ENCODE measurements at places on chromosomes 11 and 22.

GRCh38 chr11:46616551-46617133 lies 385 bp downstream of the HARBI1 start:
- peak; percentile 27 for DNase-seq

DNA sequence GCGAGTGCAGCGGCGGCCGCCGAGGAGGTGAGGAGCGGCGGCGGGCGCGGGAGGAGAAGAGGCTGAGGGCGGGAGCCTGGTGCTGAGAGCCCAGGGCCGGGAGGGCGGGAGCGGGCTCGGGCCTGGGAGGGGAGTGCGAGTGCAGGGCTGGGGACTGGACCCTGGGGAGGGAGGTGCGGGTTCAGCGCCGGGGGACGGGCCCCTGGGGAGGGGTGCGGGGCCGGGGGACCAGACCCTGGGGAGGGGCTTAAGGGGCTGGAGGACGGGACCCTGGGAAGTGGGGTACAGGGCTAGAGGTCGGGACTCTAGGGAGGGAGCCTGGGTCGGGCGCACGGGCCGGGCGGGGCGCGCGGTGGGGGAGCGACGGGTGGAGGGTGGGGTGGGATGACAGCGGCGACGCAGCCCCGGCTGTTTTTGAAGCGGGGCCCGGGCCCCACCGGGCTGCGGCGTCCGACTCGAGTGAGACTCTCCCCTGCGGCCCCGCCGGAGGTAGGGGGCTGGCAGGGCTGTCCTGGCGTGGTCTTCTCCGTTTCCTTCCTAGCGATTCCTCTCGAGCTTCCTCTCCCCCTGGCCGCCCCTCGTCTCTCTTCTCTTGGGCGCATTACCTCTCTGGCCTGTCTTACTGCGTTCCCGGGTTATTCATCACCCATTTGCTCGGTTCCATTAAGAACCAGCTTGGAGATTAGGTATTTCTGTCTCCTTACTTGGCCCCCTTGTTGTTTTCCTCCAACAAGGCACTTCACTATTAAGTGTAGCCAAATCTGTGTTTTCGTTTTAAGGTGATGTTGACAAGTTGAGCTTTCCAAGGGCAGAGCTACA lies 754 bp downstream of the NUP50 start:
- DNase-seq = no peak

DNA sequence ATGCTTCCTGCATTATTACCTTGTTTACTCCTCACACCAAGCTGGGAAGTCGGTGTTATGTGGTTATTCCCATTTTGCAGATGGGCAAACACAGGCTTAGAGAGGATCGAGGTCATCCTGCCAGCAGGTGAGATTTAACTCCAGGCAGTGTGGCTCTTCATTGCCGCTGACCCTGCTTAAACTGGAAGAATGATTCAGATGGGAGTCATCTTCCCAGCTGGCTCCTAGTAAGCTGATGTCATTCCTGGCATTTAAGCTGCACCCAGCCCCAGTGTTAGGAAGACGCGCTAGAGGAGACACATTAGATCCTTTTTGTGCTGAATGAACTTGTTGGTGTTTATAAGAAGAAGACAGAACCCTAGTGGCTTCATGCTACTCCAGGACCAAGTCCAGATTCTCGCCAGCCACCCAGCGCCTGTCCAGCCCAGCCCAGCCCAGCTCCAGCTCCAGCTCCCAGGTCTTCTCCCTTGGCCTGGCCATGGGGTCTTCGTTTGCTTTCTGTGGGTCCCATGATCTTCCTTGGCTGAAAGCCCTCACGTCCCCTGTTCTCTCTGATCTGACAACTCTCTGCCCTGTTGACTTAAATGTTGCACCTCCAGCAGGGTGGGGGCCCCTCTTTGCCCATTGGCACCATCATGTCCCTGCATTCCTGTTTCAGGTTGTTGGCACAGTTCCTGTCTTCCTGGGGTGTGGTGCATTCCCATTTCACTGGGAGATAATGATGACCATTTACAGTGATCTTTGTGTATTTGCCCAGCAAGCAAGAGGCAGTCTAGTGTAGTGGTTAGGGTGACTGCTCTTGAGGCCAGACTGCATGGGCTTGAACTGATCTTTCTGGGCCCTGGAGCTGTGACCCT lies 13.6 kb downstream of the PARVB start:
- no peak for DNase-seq

- DNase-seq = no peak
Measured at GRCh38 chr22:31278626-31279326, 13.5 kb downstream of the PIK3IP1 start.

DNA sequence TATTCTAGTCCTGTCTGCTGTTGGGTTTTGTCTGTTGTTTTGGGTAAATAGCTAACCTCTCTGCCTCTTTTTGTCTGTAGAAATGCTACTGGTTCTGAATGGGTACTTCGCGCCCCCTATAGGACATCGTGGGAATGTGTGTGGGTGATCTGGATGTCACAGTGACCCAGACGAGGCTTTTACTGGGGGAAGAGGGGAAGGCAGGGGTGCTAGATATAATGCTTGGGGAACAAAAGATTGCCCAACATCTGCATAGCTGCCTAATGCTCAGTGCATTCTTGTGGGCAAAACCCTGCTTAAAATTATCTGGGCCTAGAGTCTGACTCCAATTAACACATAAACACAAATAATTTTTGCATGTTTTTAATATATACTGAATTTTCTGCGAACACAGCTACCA lies 57.7 kb downstream of the BMAL1 start:
- DNase-seq = no peak

GRCh38 chr22:24809331-24809730 lies 3.3 kb downstream of the SGSM1 start:
- no peak for DNase-seq

- DNase-seq = no peak
Measured at GRCh38 chr22:41757502-41757901, 43.0 kb upstream of the CCDC134 start.

- DNase-seq = no peak
Measured at GRCh38 chr22:19507534-19507861, 16.7 kb downstream of the CLDN5 start.

- DNase-seq = no peak
Measured at GRCh38 chr11:84250834-84251613, 964.9 kb upstream of the CCDC90B start.

DNA sequence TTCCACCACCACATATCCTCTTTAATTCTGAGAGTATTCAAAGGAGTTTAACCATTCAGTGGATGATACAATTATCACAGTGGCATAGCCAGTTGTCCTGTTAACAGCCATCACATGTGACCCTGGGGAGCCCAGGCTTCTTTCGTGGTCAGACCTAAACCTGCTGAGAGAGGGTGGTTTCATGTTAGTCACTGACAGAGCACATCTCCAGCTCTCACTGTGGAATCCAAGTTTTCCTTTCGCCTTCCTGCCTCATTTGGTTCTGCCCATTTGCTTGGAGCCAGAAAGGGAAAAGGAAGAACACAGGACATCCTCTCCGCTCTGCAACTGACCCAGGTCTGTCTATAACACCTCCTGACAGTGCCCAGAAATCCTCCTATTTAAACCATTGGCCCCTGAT lies 60.4 kb downstream of the MCHR1 start:
- no peak for DNase-seq

- DNase-seq = no peak
Measured at GRCh38 chr11:46294365-46295309, 17.2 kb downstream of the CREB3L1 start.

GRCh38 chr22:19958083-19959042 lies 16.7 kb upstream of the TXNRD2 start:
- no peak for DNase-seq

DNA sequence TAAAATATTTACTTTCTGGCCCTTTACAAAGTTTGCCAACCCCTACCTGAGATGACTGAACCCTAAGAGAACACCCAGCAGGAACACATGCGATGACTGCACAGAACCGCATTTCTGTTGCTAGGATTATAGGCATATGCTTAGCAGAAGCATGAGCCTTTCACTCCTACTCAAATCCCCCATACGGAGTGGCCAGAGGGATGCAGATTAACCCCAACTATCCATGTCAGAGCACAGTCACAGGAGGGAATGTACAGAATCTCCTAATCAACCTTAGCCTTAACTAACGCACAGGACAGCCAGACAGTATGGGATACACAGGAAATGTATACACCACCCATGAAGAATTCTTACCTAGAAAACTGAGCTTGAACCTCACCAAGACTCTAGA lies 6.2 kb downstream of the HPS4 start:
- no peak for DNase-seq

DNA sequence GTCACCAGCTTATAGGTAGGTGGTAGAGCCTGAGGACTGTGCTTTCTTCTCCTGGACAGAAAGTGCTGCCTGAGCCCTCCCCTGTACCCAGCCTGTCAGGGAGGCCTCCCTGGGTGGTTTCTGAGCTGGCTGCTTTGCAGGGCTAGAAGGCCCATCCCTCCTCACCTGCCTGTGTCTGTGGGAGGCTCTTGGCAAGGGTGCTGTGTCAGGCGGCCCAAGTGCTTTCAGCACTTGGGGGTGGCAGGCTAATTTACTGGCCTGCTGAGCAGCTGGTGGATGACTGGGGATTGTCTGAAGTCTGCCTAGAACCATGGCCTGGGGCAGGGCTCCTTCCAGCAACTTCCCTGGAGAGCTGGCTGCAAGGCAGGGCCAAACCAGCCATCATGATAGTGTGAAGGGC lies 139.0 kb upstream of the NAV2 start:
- DNase-seq = peak; percentile 57

- no peak for DNase-seq
Measured at GRCh38 chr11:64048042-64048854, 12.5 kb downstream of the FLRT1 start.

DNA sequence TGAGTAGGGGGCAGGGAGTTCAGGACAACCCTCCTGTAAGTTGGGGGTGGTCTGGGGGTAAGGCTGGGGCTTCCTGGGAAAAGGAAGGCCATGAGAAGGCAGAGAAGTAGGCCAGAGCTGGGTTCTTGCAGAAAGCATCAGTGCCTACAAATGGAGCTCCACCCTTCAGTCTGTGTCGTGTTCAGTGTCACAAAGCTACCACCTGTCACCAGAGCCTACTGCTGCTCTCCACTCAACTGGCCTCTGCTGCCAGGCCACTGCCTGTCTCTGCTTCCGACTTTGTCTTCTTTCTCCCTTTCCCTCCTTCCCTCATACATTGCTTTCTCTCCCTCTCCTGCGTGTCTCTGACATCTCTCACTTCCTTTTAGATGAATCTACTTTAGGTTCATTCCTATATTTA lies 3.4 kb upstream of the WBP2NL start:
- DNase-seq = no peak

DNA sequence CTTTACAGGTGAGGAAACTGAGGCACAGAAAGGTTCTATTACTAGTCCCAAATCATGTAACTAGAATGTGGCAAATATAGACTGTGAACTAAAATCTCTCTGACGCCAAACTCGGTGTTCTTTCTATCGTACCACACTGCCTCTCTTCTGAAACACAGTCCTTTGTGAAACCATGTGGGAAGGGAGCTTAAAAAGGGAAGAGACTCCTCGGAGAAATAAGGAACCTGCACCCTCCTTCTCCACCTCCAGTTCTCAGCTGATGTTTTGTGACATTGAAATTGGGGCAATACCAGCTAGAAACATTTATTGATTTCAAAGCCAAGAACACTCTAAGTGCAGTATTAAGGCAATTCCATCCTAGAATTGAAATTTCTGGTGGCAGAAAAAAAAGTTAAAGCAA lies 76.4 kb upstream of the DRD2 start:
- no peak for DNase-seq

- DNase-seq = no peak
Measured at GRCh38 chr22:29633514-29634312, 30.3 kb downstream of the NF2 start.

GRCh38 chr22:28348613-28349609 lies 330.7 kb downstream of the TTC28 start:
- no peak for DNase-seq

DNA sequence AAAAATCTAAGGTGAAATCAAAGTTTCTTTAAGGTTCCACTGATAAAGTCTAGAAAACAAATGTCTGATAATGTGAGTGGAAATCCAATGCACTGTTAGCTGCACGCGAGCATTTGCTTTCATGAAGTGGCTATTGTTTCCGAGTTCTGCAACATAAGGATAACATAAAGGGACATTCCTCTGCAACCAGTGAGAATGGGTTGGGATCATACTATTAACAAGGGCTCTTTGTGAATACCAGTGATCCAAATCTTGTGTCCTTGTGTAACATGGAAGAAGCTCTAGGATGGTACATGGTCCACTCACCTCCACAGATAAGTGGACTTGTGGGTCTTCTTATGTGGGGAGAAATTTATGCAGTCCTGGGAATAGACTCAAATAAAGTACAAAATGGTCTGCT lies 24.6 kb downstream of the APIP start:
- no peak for DNase-seq

GRCh38 chr11:114914231-114915005 lies 236.1 kb downstream of the NXPE2 start:
- DNase-seq = no peak

- DNase-seq = no peak
Measured at GRCh38 chr11:17489751-17490150, 13.1 kb upstream of the ABCC8 start.

DNA sequence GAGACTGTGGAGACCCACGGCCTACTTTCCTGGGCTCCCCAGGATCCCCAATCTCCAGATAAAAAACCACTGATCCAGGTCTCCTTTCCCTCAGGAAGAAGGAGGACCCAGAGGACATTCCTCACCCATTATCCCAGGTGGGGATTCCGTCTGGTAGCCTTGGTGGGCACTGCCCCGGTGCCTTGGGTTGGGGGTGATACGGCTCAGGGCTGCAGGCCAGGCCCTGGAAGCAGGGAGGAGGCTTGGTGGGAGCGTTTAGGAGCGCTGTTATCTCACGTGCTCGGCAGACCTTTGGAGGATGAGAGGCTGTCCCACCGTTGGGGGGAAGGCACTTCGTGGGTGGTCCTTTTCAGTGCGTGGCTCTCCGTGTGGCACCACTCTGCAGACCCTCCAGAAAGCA lies 926.3 kb downstream of the BRD1 start:
- DNase-seq = no peak

GRCh38 chr11:45331839-45332238 lies 45.7 kb upstream of the SYT13 start:
- no peak for DNase-seq

GRCh38 chr22:49853981-49854831 lies 562 bp downstream of the ZBED4 start:
- no peak for DNase-seq

DNA sequence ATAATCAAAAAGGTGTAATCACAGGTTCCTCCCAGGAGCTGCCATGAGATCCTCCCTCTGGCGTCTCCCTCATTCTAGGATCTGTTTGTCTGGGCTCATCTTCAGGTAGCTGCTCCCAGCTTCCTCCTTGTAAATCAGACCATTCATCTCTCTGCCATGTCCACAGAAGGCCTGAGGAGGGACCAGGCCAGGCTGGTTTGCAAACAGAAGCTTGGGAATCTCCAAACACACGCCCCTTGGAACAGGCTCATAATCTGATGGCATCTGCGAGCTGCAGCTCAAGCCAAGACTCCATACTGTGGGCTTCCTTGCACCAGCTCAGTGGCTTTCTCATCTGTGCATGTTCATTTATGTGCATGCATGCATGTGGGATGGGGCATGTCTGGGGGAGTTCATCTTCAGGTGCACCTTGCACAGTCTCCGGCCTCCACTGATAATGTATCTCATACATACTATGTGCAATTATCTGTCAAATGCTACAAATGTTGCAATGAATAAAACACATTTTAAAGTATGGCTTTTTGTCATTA lies 134.9 kb downstream of the NXPE2 start:
- no peak for DNase-seq

- no peak for DNase-seq
Measured at GRCh38 chr22:26949193-26949592, 291.8 kb downstream of the MIAT start.

GRCh38 chr11:59224351-59224928 lies 11.7 kb upstream of the MPEG1 start:
- no peak for DNase-seq

Measured in DMS79 (cell line).